ENCODE measurements at places on chromosomes 3 and 15.
A peak's percentile ranks its signal among the peaks of the same experiment; 100 is the strongest.

- no peak for DNase-seq
Measured at GRCh38 chr15:28959326-28959725, 73.6 kb downstream of the APBA2 start.

DNA sequence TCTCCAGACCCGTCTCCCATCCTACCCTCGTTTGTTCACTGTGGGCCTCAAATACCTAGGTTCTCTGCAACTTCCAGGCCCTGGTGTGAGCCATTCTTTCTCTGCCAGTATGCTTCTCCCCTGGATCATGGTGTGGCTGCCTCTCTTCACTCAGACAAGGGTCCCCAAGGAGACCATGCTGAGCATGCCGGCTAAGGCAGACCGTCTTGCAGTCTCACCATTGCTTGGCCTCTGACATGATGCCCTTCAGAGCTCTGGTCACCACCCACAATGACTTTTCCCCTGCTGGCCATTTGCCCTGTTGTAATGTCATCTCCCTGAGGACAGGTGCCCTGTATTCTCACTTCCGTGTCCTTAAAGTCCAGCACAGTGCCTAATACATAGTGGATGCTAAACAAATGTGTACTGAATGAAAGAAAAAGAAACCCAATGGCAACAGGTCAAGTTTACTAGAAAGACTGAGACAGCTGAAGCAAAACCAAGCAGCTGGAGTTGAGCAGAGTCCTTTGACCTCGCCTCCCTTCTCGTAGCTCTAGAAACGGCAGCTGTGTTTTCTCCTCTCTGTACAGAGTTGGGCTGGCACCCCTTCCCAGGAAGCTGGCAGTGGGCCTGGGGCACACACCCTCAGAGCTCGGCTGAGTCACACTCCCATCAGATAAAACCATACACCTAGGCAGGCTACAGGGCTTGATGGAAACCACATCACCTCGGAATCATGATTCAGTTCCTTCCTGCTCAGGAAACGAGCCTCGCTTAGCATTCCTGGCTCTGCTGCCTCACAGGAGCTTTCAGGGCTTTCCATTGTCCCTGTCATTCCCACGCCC is 8.6 kb downstream of the TLR9 start:
- peak; percentile 84 for DNase-seq

DNA sequence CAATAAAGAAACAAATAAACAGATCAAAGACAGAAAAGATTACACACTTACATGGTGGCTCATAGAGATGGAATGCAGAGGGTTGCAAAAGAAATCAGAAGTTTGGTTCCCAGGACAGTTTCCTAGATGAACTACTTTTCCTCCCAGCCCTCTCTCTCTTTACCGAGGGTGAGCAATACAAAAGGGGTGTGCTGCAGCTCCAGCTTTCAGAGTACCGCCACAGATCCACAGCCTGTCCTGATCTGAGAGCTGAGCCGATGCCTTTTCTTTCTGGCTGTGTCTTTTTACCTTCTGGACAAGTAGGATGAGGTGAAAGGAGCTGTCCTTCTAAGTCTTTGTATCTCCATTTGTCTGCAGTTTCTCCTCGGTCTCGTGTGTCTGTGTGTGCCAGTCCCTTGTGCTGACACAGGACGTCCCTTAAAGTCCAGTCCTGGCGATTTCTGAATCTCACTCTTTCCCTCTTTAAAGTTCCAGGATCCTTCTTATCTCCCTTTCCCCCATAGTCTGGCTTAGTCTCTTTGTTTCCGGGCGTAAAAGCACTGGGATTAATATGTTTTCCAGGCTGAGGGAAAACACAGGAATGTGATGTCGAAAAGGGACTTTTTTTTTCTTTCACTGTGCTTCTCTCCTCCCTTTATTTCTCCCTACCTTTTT is 540 bp downstream of the CCDC80 start:
- DNase-seq, result peak; percentile 39

DNA sequence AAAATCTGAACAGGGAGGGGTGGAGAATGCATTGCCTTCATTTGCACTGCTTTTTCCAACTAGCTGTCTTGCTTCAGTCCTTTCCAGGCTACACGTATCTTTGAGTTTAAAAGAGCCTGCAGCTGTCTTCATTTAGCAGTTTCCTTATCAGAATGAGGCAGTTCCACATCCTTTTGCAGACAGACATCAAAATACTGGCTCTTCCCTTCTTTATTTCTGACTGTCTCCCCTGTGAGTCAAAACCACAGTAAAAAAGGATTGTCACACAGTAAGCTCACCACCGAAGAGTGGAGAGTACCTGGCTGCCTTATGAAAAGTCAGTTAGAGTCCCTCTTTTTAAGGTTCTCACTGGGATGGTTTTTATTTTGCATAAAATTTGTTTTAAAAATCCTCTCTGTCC is 205.5 kb upstream of the CD96 start:
- no peak for DNase-seq

GRCh38 chr3:88059380-88060170 is 520 bp downstream of the ZNF654 start:
- DNase-seq, result no peak

DNA sequence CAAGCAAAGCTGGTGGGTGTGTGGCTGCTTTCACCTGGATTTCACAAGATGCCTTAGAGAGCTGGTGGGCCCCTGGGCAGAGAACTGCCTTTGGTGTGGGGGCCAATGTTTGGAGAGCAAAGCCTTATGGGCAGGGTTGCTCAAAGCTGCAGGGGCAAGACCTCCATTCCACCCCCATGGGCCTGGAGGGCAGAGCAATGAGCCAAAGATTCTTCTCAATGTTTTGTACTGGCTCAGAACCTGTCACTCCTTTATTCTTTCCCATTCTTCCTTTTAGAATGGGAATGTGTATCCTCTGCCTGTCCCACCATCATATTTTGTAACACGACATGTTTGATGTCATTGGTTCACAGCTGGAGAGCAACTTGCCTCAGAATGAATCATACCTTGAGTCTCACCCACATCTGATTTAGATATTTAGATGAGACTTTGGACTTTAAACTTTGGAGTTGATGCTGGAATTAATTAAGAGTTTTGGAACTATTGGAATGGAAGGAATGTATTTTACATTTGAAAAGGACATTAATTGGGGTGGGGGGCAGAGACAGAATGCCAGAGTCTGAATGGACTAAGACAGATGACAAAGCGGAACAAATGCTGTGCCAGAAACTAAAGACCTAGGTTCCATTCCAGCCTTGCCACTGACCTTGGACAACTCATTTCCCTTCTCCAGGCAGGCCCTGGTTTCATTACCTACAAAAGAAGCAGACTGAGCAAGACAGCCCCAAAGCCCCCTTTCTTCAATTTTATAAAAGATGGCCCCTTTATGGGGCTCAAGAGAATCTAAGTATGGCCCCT is 72.9 kb downstream of the DAPK2 start:
- no peak for DNase-seq

DNA sequence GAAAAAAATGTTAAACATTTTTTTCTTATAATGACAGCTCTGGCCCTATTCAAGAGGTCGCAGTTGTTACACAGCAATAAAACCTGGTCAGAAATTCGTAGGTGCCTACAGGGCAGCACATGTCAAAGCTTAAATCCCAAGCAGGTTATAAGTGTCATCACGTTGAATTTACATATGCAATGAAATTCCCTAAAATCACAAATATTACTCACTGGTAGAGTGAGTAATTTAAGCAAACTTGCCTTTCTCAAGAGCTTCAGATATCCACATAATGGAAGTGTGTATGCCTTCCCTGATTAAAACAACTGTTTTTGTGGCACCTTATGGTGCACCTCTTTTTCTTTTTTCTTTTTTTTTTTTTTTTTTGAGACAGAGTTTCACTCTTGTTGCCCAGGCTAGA is 90.7 kb upstream of the FNDC3B start:
- no peak for DNase-seq

DNA sequence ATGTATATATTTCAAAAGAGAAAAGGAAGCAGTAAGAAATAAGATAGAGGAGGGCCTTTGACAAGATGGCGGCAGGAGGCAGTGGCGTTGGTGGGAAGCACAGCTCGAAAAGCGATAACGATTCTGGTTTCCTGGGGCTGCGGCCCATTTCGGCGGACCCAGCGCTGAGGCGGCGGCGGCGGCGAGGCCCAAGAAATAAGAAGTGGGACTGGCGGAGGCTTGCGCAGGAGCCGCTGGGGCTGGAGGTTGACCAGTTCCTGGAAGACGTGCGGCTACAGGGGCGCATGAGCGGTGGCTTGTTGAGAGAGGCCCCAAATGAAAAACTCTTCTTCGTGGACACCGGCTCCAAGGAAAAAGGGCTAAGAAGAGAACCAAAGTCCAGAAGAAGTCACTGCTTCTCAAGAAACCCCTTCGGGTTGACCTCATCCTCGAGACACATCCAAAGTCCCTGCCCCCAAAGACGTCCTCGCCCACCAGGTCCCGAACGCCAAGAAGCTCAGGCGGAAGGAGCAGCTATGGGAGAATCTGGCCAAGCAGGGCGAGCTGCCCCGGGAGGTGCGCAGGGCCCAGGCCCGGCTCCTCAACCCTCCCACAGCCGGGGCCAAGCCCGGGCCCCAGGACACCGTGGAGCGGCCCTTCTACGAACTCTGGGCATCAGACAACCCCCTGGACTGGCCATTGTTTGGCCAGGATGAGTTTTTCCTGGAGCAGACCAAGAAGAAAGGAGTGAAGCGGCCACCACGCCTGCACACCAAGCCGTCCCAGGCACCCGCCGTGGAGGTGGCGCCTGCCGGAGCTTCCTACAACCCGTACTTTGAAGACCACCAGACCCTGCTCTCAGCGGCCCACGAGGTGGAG is 624.3 kb downstream of the MCTP2 start:
- DNase-seq, result no peak

DNA sequence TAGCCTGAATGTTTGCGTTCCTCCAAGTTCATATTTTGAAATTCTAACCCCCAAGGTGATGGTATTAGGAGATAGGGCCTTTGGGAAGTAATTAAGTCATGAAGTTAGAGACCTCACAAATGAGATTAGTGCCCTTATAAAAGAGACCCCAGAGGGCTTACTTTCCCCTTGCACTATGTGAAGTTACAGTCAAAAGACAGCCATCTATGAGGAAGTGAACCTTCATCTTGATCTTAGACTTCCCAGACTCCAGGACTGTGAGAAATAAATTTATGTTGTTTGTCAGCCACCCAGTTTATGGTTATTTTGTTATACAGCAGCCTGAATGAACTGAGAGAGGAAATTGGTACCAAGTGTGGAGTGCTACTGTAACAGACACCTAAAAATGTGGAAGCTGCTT is 74.4 kb downstream of the DAPK2 start:
- no peak for DNase-seq

DNA sequence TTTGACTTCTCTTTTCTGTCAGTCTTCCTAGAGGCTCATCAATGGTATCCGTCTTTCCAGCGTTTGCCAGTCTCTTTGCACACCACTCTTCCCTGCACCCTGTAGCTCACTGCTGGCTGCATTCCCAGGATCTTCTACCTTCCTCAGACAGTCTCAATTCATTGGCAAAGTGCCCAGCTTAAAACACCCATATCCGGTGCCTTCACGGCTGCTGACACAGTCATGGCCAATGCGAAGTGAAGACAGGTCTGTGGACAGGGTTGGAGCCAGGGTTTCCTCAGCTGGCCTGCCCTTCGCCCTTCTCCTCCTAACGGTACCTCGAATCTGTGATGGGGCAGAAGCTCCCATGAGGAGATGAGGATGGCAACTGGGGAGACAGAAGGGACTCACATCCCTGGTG is 36.1 kb downstream of the PTH1R start:
- DNase-seq, result peak; percentile 40

DNA sequence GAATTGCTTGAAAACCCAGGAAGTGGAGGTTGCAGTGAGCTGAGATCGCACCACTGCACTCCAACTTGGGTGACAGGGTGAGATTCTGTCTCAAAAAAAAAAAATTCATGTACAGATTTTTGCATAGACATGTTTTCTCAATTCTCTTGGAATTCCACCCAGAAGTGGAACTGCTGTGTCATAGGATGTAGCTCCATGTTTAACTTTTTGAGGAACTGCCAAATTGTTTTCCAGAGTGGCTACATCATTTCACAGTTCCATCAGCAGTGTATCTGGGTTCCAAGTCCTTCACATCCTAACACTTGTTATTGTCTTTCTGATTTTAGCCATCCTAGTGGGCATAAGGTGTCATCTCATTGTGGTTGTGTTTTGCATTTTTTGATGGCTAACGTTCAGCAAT is 9.9 kb downstream of the CAPN7 start:
- no peak for DNase-seq

GRCh38 chr3:133459400-133459799 is 59.5 kb downstream of the BFSP2 start:
- peak; percentile 63 for DNase-seq

- DNase-seq, result no peak
Measured at GRCh38 chr15:34993877-34994276, 5.8 kb upstream of the ZNF770 start.

DNA sequence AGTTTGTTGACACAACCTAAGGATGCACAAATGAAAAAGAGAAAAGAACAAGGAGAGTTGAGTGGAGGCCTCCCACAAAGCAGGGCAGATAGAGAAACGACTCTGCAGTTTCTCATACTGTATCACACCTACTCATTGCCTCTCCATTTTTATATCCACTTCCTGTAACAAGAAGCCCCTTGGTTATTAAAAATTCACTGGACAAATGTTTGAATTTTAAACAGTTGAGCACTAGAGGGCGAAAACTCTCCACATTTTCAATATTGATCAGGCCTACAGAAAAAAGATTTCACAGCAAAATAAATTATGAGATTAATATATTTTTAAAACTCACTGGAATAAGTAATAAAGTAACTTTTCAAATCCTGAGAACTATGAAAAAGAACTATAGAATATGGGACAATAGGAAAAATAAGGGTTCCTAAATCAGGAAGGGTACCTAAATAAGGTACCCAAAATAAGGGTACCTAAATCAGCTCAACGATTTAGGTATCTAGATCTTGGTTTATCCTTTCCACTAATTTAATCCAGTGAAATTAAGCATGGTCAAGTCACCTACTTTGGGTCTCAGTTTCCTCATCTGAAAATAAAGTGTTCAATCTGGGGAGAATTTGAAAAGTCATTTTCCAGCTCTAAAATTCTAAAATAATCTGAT is 47.0 kb upstream of the PPIB start:
- no peak for DNase-seq

GRCh38 chr3:37702478-37703154 is 159.1 kb upstream of the CTDSPL start:
- DNase-seq, result no peak

GRCh38 chr3:106067711-106068110 is 198.9 kb upstream of the CBLB start:
- DNase-seq, result no peak

- peak; percentile 93 for DNase-seq
Measured at GRCh38 chr15:93072411-93073394, 16.3 kb downstream of the RGMA start.

Data from right hindlimb (tissue), 1 donor.